ENCODE measurements at places on chromosomes 2 and 18.

DNA sequence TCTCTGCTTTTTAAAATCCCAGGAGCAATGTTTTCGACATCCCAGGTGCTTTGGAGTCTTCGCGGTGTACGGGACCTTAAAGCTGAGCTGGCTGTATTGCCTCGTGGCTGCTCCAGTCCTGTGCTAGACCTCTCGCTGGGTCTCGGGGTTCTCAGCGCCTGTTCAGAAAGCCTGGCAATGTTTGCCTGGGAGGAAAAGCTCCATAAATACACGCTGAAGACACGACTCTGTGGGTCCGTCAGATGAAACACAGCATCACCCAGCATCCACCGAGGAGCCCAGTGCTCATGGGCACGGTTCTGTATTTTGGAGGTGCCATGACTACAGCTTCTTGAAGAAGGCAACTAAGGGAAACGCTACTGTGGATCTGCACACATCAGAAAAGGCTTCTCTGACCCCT lies 21.6 kb downstream of the MBP start:
- DNase-seq = peak; percentile 71

DNA sequence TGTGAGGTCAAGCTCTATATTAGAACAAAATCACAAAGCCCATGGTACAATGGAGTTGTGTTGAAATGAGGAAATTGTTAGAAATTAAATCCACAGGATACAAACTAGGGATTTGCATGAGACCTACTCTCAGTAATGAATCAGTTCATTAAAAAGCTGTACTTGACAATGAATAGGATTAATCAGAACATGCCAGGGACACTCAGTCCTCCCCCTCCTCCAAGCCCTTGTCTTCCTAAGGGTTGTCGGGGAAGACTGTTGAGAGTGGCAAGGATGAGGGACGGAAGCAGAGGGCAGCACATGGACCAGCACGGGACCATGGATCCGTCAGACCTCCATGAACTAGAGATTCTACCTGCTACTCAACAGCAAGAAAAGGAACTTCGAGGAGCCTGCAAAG lies 39.8 kb downstream of the SPRED2 start:
- DNase-seq = no peak

DNA sequence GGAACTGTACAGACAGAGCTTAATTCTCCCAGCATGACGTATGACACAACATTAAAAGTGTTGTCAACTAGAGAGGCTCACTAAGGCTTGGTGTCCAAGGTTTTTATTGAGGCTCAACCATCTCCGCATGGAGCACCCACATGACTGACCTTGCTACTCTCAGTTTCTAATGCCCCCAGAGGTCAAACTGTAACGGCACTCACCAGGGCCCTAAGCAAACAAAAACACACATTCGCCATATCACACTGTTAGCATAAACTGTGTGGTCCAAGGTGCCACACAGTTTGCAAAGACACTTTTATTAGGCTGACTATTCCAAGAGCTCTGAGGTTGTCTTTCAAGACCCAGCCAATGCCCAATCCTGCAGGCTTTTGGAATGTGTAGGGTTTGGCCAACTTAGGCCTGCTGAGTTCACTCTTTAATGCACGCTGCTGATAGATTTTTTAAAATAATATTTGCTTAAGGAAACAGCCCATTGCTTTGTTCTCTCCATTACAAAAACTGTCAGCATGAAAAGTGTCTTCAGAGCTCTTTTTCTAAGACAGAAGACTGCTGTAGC lies 114.9 kb downstream of the DSC3 start:
- DNase-seq = no peak

GRCh38 chr18:2986150-2986865 lies 26.6 kb downstream of the LPIN2 start:
- DNase-seq = no peak

- DNase-seq = no peak
These were observed 147.4 kb downstream of the MEIS1 start for GRCh38 chr2:66582104-66582986.

DNA sequence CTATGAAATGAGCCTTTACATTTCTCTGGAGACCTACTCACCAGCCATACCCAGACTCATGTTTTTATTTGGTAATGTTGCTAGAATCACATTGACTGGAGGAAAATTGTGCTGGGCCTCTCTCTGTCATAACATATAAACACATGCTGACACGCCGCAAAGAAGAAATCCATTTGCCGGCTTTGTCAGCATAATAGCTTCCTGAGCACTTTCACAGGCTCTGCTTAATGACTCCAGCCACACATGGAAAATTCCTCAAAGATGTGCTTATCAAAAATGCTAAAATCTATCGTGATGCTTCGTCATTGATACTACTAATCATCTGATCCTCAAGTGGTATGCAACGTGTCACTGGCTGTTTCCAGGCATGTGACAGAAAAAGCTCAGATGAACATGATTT lies 63.1 kb downstream of the RND3 start:
- no peak for DNase-seq

DNA sequence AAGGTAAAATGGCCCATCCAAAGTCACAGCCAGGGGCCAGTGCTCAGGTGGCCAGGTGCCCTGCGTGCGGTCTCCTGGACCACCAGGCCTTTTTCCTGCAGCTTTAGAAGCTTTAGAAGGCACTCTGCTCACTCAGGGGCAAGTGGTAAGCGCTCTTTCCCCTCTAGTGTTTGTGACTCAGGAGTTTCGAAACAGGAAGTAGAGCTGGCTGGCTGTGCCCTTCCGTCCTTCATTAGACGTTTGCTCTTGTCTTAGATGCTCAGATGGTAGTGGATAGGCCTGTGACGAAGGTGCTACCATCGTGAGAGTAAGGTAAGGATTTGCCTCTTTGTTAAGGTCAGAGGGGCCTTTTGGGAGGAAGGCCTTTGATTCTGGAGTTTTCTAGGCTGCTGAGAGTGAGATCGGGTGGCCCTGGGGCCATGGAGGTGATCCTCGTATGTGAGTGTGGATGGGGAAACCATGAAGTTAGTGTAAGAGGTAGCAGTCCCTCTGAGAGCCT lies at the start of gene CASP8:
Gene CASP8 (plus strand): TSS at position 235 of the 499 bp plus-strand sequence. CDS start 5,951 bp downstream, outside the sequence.
- no peak for DNase-seq

DNA sequence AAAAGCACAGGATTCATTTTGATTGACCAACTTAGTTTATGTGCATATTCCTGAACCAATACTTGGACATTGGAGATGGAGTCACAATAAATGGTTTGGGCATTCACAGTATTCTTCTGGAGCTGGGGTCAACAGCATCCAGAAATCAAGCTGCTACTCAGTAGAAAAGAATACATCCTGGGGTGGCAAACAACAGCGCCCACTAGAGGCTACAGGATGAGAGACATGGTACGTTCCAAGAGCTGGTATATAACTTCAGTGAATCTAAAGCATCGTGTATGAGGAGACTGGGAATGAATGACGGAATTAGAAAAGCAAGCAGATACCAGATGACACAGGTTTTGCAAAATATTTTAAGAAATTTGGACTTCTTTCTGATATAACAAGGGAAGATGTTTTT lies 142.9 kb upstream of the FIGN start:
- DNase-seq = no peak

- no peak for DNase-seq
These were observed 30.4 kb downstream of the FARP2 start for GRCh38 chr2:241386519-241386918.

GRCh38 chr18:4096486-4096885 lies 358.6 kb downstream of the DLGAP1 start:
- DNase-seq = no peak

DNA sequence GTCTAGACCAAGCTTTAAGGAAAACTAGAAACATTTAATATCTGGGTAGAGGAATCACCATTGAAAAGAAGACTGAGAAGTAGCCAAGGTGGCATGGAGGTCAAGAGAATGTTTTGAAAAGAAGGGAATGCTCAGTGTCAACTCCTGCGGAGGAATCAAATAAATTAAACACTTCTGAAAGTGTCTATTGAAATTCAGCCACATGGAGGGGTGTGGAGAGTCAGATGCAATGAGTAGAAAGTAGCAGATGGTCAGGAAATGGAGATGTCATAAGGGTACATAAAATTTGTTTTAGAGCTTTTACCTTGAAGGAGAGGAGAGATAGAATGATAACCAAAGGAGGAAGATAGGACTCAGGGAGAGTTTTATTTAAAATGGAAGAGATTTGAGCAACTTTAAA lies 35.1 kb downstream of the NLRC4 start:
- DNase-seq = no peak

- DNase-seq = no peak
These were observed 362 bp upstream of the PSTPIP2 start for GRCh38 chr18:46072376-46072867.

DNA sequence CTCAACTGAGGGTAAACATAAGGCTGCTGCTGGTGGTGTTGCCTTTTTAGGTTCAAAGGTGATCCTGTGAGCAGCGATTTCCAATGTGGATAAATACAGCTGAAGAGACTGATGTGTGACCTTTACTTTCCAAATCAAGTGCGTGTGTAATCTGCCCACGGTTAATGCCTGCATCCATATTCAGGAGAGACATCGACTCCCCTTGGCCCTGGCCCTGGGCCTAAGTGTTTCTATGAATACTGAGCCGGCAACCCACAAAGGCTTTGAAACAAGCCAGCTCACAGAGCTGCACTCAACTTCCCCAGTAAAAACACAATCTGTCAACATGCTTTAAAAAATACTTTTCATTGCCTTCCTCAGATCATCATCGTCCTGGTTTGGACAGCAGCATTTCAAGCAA lies 1026.6 kb downstream of the TMEM182 start:
- no peak for DNase-seq

GRCh38 chr2:80852079-80852807 lies 547.7 kb upstream of the LRRTM1 start:
- no peak for DNase-seq

GRCh38 chr2:232132181-232132580 lies 170.7 kb downstream of the DIS3L2 start:
- no peak for DNase-seq

- DNase-seq = no peak
These were observed 83.9 kb downstream of the INHBB start for GRCh38 chr2:120429586-120430500.

- no peak for DNase-seq
These were observed 115.6 kb downstream of the PPP1R1C start for GRCh38 chr2:182101263-182101662.

All from lower leg skin (tissue), 4 donors.